Stimulated activated CD8-positive, alpha-beta memory T cell treated with anti-CD3 and anti-CD28 coated beads, Interleukin-4, amount 100 ng/mL, for 1 hour (primary cell): ENCODE measurements at places on chromosomes 13 and 19.

GRCh38 chr19:12985049-12985776, 10.1 kb upstream of the NFIX start:
- DNase-seq: no peak

- DNase-seq: peak; percentile 10
Measured at GRCh38 chr19:39236527-39236926, 8.3 kb downstream of the IFNL3 start.

- DNase-seq: no peak
Measured at GRCh38 chr13:45472171-45472705, 7.5 kb downstream of the COG3 start.

DNA sequence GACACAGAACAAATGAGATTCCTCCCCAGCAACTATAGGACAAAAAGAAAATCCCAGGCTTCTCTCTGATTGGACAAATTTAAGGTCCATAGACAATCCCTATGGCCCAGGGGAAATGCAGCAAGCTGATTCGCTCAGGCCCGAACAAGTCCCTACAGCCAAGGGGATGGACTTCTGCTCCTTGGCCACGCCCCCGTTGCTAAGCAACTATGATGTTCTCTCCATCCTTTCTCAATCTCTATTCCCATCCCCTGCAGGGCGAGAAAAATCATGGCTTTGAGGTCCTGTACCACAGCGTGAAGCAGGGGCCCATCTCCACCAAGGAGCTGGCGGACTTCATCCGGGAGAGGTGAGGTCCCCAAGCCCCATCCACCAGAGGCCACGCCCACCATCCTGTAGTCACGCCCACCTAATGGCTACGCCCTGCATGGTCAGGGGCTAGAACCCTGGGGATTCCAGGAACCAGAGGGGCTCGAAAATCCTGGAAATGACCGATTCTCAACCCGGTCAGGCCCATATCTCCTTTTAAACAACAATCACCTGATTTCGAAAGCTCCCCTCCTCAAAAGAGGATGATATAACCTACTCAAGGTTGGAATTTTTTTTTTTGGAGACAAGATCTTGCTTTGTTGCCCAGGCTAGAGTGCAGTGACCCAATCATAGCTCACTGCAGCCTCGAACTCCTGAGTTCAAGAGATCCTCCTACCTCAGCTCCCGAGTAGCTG, 11.4 kb downstream of the FCHO1 start:
- DNase-seq: no peak

GRCh38 chr13:98482476-98483444, 94.1 kb downstream of the STK24 start:
- DNase-seq: no peak

- peak; percentile 20 for DNase-seq
Measured at GRCh38 chr19:39297931-39298634, 1.9 kb downstream of the IFNL1 start.

- DNase-seq: peak; percentile 92
Measured at GRCh38 chr13:110715395-110716246, 2.1 kb downstream of the ING1 start.

DNA sequence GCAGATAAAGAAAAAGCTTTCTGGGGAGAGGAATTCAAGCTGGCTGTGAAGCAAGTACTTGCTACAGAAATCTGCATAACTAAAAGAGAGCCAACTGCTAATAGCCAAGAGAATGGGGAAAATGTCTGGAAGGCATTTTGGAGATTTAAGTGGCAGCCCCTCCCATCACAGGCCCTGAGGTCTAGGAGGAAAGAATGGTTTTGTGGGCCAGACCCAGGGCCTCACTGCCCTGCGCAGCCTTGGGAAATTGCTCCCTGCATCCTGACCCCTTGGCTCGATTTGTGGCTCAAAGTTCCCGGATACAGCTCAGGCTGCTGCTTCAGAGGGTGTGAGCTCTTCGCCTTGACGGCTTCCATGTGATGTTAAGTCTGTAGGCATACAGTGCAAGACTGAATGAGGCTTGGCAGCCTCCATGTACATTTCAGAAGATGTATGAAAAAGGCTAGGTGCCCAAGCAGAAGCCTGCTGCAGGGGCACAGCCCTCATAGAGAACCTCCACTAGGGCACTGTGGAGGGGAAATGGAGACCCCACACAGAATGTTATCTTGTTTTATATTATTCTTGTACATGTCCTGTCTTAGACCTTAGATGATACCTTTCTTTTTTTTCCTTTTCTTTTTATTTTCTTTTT, 34.4 kb downstream of the MZT1 start:
- DNase-seq: no peak

DNA sequence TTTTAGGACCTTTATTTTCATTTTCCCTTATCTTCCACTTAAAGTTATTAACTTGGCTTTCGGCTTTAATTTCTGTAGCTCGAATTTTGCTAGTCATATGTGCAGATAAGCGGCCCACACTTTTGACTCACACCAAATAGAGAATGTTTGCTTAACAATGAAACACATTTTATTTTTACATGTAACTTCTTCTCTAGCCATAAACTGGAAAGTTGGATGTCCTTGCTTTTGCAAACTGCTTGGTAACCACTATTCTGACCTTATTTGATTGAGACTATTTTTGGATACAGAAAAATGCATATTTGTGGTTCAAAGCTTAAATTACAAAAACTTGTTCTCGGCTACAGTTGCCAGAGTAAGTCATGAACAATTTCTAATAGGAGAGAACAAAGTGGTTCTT, 600.0 kb downstream of the KCTD12 start:
- DNase-seq: no peak

- no peak for DNase-seq
Measured at GRCh38 chr19:49749055-49749716, 13.9 kb downstream of the TSKS start.

GRCh38 chr13:110308656-110309359, 1.7 kb downstream of the COL4A2 start:
- no peak for DNase-seq

- no peak for DNase-seq
Measured at GRCh38 chr13:79432086-79432485, 26.0 kb upstream of the RBM26 start.

DNA sequence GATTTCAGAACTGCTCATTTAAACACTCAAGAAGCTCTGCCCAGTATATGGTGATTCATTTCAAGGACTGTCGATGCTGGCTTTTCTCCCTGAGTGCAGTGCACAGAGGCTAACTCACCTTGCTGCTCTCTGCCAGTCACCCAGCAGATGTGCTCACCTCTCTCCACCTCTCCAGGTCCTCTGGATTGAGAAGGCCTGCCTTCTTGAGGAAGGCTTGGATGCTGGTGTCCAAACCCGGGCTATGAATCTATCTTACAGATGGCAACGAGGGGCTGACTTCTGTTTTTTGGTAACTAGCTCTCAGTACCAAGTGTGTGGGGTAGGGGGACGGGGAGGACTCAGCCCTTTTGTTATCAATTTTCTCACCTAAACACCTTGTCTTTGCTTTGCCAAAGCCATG, 47.6 kb downstream of the TEX29 start:
- no peak for DNase-seq

DNA sequence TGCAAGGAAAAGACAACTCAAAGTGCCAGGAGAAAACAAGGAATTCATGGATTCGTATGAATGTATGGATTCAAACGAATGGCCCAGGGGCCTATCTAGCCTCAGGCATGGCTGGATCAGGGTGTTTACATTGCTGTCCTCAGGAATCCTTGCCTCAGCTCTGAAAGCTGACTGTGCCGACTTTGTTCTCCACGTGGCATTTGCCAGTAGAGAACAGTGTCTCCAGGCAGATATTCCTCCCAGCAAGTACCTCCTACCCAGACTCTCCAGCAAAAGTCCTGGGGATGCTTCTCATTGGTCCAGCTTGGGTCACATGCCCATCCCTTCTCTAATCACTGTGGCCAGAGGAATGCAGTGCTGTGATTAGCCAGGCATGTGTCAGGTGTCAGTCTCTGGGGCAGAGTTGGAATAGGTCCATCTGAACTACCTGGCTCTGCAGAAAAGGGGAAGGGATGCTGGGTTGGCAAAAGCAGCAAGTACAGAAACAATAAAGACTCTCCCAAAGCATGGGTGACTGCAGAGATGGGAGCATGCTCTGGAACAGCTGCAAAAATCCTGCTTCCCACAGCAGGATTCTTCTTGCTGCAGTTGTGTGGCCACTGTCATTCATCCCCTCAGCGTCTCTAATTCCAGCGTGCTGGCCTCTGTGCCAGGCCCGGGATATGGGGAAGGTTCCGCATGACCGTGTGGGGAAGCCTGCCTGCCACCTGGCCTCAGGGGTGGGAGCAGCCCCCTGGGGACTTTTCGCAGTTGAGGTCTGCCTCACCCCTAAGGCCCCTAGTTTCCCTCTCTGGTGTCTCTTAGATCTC, 30.0 kb downstream of the CCNE1 start:
- DNase-seq: no peak

GRCh38 chr13:41492432-41493260, 35.3 kb downstream of the RGCC start:
- no peak for DNase-seq

DNA sequence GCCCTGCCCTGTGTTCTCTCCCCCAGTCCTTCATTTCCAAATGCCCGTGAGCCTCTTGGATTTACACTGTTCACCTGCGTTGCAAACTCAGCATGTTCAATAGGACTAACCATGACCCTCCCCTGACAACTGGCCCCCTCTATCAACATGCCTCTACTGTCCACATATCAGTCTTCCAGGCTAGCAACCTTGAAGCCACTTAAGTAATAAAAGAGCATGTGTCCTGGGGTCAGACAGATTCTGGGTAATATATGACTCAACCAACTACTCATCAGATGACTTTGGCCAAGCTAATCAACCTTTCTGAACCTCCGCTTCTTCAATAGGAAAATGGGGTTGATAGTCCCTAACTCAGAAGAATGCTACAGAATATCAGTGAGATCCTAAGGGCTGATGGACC, 15.1 kb upstream of the PDX1 start:
- no peak for DNase-seq

DNA sequence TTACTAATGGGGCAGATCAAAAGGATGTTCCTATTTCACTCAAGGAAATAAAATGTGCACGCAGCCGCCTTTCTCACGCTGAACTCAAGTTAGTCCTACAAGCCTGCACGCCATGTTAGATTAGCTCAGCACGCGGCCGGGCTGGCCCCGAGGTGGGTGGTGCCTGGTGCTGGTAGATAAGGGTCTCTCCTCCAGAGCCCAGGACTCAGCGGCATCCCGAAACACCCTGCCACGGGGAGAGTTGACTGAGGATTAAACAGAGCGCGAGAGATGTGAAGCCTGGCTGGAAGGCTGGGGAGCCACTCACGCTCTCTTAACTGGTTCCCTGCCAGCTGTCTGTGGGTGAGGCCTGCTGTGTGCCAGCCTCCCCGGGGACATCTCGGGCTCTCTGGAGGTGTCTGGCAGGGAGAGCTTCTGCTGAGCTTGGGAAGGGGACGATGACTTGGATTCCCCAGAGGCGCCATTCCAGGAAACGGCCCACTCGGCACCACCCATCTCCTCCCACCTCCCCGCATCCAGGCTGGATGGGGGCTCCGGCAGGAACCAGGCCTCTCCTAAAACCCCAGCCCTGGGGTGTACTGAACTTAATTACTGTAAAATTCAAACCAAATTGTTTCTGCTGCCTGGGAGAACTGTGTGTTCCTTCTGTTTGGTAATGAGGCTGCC, 122.2 kb downstream of the KDM4B start:
- no peak for DNase-seq

GRCh38 chr19:46944918-46945628, 74.6 kb upstream of the NPAS1 start:
- DNase-seq: no peak

GRCh38 chr19:56174550-56174949, 1.3 kb upstream of the GALP start:
- DNase-seq: no peak

DNA sequence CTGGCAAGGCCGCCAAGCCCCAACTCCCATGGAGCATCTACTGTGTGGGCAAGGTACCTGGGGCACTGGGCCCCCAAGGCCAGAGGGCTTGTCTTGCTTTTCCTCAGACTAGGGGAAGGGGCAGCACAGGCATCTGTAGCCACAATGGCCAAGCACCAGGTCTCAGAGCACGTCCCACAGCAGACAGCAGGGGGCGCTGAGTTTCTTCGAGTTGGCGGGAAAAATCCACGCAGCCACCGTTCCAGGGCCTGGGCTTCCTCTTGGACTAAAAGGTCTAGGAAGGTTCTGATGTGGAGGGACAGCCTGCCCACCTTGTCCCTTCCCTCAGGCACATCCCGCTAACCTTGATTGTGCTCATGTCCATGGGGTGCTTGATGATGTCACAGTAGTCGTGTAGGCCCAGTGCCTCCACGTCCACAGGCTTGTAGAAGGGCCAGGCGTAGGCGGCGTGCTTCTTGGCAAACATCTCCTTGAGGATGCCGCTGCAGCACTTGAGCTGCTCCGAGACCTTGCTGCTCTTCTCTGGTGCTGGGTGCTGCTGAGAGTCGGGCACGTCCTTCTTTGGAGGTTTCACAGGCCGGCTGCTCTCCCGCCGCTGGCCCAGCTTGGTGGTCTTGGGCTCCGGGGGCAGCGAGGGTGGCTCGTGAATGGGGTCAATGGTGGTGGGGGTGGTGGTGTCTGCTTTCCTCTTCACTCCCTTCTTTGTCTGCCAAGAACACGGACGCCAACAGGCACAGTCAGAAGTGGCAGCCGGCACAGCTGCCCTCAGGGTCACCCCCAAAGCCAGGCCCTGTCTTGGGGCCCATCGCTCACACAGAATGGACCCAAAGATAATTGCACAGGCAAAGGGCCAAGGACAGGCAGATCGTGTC, 32.0 kb upstream of the EPHX3 start:
- peak; percentile 36 for DNase-seq

DNA sequence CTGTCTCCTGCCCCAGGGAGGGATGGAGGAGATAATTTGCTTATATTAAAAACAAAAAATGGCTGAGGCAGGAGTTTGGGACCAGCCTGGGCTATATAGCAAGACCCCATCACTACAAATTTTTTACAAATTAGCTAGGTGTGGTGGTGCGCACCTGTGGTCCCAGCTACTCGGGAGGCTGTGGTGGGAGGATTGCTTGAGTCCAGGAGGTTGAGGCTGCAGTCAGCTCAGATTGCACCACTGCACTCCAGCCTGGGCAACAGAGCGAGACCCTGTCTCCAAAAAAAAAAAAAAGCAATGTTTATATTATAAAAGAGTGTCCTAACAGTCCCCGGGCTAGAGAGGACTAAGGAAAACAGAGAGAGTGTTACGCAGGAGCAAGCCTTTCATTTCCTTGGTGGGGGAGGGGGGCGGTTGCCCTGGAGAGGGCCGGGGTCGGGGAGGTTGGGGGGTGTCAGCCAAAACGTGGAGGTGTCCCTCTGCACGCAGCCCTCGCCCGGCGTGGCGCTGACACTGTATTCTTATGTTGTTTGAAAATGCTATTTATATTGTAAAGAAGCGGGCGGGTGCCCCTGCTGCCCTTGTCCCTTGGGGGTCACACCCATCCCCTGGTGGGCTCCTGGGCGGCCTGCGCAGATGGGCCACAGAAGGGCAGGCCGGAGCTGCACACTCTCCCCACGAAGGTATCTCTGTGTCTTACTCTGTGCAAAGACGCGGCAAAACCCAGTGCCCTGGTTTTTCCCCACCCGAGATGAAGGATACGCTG, 184.0 kb downstream of the KDM4B start:
- no peak for DNase-seq

- no peak for DNase-seq
Measured at GRCh38 chr19:467554-467953, 6.7 kb upstream of the SHC2 start.
